ENCODE measurements at places on chromosomes 3 and 15.

DNA sequence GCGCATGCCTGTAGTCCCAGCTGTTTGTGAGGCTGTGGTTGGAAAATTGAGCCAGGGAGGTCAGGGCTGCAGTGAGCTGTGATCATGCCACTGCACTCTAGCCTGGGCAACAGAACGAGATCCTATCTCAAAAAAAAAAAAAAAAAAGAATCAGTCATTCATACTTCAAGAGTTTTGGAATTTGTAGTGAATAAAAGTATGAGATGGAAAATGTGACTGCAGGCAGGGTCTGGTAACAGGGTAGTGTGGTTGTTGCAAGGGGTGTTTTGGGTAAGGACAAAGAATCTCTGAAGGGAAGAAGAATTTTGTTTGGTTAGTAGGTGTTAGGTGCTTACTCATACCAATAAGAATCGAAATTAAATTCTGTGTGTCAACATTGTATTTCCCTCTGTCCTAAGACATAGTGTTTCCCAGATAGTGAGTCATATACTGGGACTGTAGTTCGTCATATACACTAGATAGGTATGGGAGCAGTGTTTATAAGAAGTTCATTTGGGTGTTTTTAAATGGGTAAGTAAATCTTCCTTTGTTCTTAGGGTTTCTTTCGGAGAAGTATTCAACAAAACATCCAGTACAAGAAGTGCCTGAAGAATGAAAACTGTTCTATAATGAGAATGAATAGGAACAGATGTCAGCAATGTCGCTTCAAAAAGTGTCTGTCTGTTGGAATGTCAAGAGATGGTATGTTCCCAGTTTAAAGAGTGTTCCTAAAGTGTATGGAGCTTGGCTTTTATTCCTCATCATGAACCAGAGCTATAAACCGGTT lies 14.2 kb downstream of the NR1D2 start:
- DNase-seq: no peak

DNA sequence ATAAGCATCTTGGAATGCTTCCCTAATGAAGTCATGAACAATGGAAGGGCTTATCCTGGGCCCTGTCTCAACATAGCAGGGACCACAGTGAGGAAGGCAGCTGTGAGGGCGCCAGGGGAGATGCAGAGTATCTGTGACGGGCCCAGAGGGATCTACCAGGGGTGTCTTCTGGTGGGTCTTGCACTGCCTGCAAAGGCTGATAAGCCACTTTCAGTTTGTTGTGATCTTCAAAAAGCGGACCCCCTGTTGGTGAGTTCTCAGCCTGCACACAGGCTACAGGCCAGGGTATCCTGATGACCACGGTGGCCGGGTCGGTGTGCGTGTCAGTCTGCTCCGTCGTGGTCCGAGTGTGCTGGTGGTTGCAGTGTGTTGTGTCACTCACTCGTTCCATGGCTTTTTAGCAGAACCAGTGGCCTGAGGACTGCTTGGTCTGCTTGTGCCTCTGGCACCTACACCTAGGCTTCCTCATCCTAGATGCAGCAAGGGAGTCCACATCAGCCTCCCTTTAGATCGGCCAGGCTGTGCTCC lies 46.8 kb downstream of the CHDH start:
- no peak for DNase-seq

GRCh38 chr3:193589616-193590015 lies 3.4 kb upstream of the OPA1 start:
- no peak for DNase-seq

DNA sequence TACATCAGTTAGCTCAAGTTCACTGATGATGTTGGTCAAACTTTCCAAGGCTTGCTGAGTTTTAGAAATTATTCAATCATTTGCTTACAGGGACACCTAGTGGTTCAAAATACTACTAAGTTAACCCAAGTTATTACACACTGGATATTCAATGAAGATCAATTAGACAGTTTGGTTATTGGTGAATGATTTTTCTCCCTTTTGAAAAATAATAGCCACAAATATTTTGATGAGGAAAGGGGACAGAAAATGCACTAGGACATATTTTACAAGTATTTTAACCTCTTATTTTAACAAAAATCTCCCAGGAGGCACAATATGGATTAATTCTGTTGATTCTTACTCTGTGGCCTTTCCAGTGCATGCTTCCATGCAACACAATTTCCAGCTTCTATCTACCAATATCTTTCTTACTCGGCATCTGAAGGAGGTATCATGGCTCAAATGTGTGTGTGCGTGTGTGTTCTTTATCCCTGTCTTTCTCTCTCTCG lies 20.1 kb upstream of the GOLGA6L2 start:
- DNase-seq: no peak

DNA sequence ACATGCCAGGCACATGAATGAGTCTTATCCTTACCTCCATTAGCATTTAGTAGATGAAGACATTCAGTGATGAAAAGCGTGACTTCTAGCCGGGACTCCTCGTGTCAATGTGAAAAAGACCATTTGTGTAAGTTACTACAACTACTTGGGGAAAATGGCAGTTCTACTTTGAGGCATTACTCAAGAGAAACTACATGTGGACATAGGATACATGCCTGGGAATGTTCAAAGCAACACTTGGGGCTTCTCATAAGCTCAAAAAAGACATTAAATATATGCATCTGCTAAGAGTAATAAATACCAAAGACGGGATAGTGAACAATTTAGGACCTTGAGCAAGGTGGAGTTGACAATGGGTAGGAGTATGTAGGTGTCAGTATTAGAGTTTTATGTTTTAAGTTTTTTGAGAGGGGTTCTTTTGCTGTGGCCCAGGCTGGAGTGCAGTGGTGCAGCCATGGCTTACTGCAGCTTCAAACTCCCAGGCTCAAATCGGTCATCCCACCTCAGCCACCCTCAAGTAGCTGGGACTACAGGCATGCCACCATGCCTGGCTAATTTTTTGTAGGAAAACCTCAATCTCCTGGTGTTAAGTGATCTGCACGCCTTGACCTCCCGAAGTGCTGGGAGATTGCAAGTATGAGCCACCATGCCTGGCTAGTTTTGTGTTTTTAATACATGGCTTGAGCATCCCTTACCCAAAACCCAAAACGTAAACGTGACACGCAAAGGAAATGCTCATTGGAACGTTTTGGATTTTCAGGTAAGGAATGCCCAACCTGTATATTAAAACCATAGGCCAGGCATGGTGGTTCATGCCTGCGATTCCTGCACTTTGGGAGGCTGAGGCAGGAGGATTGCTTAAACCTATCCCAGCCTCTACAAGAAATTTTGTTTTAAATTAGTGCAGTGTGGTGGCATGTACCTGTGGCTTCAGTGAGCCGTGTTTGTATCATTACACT lies 3.9 kb downstream of the RPLP1 start:
- DNase-seq: no peak

DNA sequence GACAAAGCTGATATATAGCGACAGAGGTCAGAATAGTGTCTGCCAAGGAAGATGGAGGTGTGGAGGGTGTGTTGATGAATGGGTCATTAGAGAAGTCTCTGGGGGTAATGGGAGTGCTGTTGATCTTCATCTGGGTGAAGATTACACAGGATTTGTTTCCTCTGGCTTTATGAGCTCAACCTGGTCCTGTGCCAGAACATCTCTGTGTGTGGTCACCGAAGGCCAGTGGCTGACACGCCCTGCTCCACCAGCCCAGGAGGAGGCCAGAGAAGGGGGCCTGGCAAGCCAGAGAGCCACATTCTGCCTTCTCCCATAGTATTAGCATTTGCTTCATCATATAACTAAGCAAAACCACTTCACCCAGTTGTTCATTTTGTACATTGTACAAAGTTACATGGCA lies 121.1 kb downstream of the ZNF621 start:
- no peak for DNase-seq
